ENCODE measurements at places on chromosomes 2 and 18. TPM values are rescaled to one million over a fixed set of nuclear protein-coding genes. Genes with fewer than 3 reads are reported as not detected.

CXCR1 gene
- 0.78 TPM for total RNA-seq

DNA sequence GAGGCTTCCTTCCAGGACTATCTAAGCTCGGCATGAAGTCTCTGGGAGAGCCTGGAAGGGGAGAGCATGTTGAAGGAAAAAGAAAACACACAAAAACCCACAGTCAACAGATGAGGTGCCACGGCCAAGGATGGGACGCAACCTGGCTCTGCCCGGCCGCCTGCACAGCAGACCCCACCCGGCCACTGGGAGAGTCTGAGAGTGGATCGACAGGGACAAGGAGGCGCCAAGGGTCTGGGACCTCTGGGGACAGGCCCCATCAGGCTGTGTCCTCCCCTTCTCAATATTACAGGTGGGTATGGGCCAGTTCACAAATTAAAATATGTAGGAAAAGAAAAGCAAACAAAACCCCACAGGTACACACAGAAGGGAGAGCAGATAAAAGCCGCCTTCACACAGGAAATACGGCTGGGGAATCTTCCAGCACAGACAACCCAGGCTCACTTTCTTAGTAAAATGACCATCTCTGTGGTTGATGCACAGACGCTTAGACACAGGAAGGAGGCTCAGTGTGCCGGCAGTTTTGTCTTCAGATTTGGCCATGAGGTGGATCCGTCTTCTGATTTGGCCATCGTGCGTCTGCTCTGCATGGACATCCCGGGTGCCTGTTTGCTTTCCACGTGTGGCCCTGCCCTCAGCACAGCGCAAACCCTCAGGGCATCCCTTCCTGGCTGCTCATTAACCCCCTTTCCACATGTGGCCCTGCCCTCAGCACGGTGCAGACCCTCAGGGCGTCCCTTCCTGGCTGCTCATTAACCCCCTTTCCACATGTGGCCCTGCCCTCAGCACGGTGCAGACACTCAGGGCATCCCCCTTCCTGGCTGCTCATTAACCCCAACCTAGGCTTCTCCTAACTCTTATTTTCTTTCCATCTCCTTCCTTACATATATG lies 138.4 kb downstream of the EIPR1 start:
- DNase-seq = no peak

WNT6 gene
- 1.8 TPM for total RNA-seq

TMEM178A gene
- total RNA-seq = 2.9 TPM

- DNase-seq = peak; percentile 26
Measured at GRCh38 chr2:113060396-113060795, 1.4 kb downstream of the IL36RN start.

DPY30 gene
- 49.8 TPM for total RNA-seq

SYT4 gene
- 7.1 TPM for total RNA-seq

DNA sequence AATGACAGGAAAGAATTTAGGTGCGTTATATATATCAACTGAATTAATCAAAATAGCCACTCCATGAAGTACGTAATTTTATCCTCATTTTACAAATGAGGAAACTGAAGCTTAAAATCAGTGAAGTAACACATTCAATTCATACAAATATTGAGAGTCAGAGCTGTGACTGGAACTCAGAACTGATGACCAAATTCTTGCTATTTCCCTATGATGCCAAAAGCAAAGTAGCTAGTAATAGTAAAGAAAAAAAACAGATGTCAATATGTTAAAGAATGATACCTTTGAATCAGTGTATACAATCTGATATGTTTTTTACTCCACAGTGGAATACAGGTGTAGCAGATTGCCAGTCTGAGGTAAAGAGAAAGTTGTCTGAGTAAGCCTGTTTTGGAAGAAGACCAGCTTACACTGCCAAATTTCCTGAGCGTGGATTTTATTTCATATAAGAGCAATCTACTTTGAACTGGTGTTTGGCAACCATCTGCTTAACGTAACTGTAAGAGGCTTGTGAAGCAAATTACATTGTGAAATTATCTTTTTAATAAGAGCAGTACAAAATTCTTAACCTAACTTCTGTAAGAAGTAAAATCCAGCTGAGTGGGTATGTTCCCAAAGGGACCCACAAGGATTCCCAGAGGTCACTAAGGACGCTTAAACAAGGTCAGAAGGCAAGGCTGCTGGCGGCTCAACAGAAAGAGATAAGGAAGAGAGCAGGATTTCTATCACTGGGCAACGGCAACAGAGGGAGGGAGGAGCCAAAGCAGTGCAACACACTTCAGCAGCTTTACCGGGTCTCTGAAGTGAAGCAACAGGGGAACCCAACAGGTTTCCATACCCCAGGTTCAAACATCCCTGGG lies 85.6 kb downstream of the IKZF2 start:
- no peak for DNase-seq

CREG2 gene
- total RNA-seq = 0.59 TPM

DNA sequence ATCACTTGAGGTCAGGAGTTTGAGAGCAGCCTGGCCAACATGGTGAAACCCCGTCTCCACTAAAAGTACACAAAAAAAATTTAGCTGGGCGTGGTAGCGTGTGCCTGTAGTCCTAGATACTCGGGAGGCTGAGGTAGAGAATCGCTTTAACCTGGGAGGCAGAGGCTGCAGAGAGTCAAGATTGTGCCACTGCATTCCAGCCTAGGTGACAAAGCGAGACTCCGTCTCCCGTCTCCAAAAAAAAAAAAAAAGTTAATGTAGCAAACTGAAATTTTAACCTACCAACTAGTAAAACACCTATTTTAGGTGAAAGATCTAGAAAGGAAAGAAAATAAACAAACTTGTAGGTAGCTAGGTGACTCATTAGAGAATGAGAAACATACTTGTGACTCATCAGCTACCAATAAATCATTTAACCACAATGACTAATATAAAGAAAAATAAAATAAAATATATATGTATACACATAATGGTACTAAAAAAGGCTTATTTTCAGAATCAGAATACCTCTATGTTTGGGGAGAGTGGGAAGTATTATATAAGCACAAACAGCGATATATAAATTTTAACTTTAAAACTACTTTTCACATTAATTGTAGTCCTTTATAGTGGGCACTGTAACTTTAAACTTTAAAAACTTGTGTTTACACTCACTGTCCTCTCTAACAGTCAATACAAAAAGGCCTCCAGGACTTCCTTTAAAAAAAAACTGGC lies 36.6 kb downstream of the DARS1 start:
- DNase-seq = no peak

DNA sequence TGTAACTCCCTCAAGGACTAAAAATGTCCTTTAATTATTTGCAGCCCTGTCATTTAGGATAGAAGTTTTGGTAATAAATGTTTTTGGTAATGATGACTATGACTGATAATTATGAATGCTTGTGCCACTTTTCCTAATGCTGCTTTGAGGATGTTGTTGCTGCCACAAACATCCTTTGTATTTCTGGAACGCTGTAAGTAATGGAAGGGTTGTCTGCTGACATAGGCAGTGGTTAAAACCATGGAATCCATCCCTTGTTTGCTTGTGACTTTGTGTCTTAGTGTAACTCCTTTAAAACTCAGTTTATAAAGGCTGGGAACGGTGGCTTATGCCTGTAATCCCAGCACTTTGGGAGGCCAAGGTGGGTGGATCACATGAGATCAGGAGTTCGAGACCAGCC lies 19.8 kb upstream of the LPIN2 start:
- DNase-seq = no peak

DNA sequence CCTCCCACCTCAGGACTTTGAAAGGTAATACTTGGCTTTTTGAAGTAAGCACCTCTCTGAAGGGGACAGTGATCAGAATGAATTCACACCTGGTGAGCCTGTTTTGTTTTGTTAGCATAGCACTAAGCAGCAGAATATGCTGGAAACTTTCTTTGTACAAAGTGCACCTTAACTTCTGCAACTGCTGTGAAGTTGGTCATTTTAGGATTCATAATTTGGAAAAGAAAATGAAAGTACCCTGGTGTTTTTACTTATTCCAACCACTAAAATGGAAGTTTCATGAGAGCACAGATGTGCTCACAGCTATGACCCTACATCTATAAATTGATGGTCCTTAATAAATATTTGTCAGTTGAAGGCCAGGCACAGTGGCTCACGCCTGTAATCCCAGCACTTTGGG lies 257.8 kb upstream of the STON1 start:
- no peak for DNase-seq

DNA sequence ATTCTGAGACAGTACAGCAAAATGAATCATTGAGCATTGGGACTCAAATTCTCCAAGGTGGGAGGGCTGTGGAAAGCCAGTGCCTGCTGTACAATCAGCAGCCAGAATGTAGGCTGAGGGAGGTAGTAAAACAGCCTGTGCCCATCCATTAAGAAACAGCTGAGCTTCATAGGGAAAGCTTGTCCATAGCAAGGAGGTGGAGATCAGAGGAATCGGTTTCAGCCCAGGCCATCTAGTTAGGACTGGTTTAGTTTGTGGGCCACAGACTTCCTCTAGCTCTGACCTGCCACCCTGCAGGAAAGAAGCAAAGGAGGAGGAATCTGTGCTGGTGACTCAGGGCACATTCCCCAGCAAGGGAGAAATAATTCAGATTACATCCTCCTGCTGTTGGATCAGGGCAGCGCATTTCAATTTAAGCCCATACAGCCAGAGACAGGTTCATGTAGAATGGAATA lies 333.4 kb downstream of the SETBP1 start:
- DNase-seq = peak; percentile 62

EGR4 gene
- not detected for total RNA-seq

GRCh38 chr18:63180971-63181376 lies 138.6 kb downstream of the BCL2 start:
- DNase-seq = no peak

DNA sequence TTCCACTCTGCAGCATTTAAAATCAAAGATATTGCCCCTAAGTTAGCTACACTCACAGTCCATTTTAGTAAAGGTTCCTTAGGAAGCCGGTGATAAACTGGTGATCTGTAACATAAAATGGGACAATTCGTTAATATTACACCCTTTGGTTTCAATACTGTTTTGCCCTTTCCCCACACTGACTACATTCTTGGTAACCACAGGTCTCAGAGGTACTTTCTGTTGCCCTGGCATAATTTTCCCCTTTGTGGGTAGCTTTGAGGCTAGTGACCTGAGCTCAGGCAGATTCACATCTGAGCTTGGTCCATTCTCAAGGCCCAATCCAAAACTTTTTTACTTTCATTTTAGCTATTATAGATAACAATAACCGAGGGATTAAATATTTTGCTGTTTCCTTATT lies 32.9 kb upstream of the CSRNP3 start:
- DNase-seq = no peak

GRCh38 chr2:42117923-42118753 lies 51.0 kb upstream of the EML4 start:
- no peak for DNase-seq

DNA sequence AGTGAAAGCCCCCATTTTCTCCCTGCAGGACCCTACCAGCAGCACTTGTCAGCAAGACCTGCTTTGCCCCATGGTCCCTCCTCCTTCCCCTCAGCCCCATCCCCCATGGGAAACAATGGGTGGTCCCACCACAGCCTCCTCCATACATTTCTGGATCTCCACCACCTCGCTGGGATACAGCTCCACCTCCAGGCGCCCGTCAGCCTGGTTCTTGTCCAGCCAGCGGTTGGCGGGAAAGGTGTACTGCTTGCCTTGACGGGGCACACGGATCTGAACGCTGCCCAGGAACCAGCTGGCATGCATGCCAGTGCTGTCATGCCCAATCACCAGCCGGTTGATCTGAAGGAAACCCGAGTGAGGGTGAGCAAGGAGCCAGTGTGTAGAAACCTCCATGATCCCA lies 90.9 kb downstream of the LOXHD1 start:
- no peak for DNase-seq

PCBP1 gene
- total RNA-seq = 147 TPM
